ENCODE measurements at places on chromosomes 12 and 14. TPM values are rescaled to one million over a fixed set of nuclear protein-coding genes. Genes with fewer than 3 reads are reported as not detected.

DNA sequence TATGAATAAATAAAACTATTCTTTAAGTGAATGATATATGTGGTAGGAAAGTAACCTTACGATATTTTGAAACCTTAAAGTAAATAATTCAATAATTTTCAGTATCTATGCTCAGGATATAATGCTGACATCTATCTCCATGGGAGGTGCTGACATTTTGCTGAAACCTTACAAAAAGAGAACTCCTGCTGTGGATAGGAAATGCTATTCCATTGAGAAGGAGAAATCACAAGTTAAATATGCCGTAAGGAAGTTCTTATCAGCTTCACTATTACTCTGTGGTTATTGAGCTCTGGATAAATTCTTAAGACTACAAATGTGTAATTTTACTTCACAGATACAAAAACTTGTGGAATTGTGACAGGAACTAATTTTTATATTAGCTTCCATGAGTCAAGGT lies 722.1 kb downstream of the TMTC2 start:
- DNase-seq: no peak

GRCh38 chr12:89858718-89859117 lies 150.1 kb upstream of the ATP2B1 start:
- no peak for DNase-seq

DNA sequence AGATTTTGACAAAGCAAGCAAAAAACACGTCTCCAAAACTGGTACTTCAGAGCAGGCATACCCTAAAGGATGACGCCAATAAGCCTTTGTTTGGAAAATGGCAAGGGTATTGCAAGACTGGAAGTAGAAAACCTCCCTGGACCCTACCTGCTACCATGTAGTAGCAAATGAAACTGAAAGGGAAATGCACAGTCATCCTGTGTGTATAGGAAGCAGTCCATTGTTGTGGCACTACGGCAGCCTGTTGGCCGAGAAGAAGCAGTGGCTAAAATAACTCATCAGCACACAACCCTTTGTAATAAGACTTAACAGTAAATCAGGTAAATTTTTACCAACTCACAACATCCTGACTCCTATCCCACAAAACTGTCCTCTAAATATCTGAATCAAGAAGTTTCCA lies 386.4 kb downstream of the RGS6 start:
- DNase-seq: no peak

- no peak for DNase-seq
These were observed 207.4 kb downstream of the SYNE2 start for GRCh38 chr14:64060199-64060545.

- DNase-seq: peak; percentile 28
These were observed 65.9 kb upstream of the VASH1 start for GRCh38 chr14:76695263-76695920.

- DNase-seq: no peak
These were observed 200.5 kb upstream of the SFSWAP start for GRCh38 chr12:131510431-131510830.

DNA sequence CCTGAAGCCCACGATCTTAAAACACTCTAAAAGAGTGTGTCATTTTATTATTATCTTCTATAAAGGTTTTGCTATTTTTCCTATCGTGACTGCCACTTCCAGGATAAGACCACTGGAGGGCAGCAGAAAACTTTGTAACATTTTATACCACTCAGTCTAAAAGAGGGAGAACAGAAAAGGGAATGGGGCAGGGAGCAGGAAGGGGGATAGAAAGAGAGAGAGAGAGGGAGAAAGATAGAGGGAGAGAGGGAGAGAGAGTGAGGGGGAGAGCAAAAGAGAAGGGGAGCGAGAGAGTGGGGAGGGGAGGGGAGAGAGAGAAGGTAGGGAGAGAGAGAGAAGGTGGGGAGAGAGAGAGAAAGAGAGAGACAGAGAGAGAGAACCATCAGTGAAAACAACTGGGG lies 2.0 kb upstream of the ART4 start:
- no peak for DNase-seq

- DNase-seq: no peak
These were observed 313.5 kb downstream of the ALG10 start for GRCh38 chr12:34335819-34336262.

DHRS4L2 gene
- 46.4 TPM for total RNA-seq

L3HYPDH gene
- total RNA-seq: 16.7 TPM

ST8SIA1 gene
- total RNA-seq: not detected

STON2 gene
- 6.3 TPM for total RNA-seq

GPX2 gene
- total RNA-seq: 292 TPM

Measured in left lobe of liver (tissue), 2 donors.